ENCODE measurements at places on chromosomes 4 and X.
A peak's percentile ranks its signal among the peaks of the same experiment; 100 is the strongest.

DNA sequence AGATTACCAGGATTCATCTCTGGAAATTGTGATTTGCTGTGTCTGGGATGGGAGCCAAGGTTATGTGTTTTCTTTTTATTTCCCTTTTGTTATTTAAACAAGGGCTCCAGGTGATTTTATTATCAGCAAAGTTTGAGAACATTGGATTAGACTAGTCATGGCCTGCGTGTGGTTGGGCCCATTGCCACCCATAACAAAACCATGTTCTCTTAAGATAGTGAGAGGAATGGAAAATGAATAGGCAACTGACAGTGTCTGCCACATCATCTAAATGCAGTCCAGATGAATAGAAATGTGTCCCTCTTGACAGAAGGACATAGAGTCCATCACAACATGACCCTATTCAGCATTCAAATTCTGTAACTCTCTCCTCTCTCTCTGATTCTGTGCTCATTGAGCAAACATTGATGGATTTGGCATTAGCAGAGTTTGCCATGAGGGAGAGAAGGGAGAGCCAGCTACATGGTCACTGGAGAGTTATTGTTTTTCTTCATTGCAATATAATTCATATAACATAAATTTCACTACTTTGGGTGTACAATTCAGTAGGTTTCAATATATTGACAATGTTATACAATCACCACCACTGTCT is 11.7 kb downstream of the XK start:
- peak; percentile 20 for DNase-seq

- DNase-seq: no peak
Measured at GRCh38 chrX:110132450-110133114, 129.7 kb downstream of the TMEM164 start.

GRCh38 chr4:6180841-6181631 is 19.3 kb downstream of the JAKMIP1 start:
- DNase-seq: no peak

- DNase-seq: peak; percentile 3
Measured at GRCh38 chr4:85127653-85128052, 161.2 kb upstream of the WDFY3 start.

GRCh38 chrX:131359611-131360010 is 70.5 kb upstream of the IGSF1 start:
- no peak for DNase-seq

DNA sequence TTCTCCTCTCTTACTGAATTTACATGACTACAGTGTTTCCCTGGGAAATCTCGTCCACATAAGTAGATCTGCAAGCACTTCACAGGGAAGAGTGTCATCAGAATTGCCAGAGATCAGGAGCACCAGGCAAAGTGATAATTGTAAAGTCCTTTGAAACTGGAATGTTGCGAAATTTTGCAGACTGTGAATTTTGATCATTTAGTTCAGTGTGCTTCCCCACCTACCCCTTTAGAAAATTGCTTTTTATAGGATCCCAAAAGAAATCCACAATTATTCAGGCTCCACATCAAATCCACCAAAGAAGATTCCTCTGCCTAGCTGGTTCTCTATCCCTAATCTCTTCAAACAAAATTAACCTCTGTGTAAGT is 10.2 kb downstream of the PTCHD1 start:
- no peak for DNase-seq

DNA sequence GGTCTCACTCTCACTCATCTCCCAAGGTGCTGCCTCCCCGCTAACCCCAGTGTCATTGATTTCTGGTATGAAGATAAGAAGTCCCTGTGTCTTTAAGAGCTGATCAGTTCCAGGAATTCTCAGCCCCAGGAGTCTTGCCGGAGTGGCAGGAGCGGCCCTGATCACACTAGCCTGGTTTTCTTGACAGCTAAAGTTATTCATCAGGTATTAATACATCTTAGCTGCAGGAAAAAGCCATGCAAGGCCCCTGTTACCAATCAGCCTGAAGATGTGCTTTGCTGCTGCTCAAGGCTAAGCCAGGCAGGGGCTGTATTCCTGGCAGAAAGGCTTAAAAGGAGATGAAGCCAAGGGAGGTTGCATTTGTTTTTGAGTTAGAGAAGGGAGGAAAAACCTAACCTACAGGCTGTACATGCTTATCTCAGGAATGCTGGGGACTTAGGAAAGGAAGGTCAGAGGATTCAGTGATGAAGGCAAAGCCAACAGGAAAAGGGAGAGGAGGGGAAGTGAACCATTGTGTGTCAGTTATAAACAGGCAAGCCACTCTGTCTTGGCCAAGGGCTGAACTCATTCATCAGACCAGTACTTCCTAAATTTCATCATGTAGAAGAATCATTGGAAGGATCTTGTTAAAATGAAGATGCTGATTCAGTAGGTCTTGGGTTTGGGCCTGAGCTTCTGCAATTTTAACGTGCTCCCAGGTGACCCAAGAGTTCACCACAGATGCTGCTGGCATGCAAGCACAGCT is 8.6 kb downstream of the SRPX start:
- peak; percentile 29 for DNase-seq

GRCh38 chrX:48521353-48522243 is at the start of gene EBP:
EBP (plus strand) TSS chrX:48521808; CDS start chrX:48523772, 1,964 bp downstream.
- DNase-seq: peak; percentile 68

- DNase-seq: no peak
Measured at GRCh38 chr4:70927502-70928137, 25.5 kb downstream of the MOB1B start.

DNA sequence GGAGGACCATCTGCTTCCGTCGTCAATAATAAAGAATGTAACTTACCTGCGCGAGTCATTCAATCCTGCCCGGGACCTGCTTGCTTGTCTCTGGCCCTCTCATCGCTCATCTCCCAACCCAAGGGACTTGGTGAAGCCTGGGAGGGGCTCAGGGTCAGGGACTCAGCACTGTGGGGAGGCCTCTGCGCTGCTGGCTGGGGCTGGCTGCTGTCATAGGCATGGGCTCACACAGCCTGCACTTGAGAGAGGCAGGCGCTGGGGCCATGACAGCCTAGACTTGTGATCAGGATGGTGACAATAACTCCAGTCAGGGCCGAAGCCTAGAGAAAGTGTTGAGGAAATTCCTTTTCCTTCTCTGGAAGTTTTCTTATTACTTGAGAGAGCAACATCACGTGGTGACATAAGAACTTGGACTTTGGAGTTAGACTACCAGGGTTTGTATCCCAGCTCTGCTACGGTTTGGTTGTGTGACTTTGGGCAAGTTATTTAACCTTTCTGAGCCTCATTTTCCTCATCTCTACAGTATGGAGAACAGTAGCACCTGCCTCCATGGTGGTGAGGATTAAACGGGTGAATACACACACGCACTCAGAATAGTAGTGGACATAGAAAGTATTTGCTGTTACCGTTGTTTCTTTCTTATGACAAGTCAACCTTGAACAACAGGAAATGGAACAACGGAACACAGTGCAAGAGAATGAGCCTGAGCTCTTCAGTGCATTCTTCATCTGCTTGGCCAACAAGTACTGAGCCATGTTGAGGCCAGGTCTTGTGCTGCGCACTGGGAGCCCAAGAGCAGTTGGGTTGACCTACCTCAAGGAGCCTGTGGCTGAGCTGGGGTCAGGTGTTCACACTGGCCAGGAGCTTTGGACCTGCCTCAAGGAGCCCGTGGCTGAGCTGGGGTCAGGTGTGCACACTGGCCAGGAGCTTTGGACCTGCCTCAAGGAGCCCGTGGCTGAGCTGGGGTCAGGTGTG is 60.5 kb downstream of the TBC1D14 start:
- DNase-seq: no peak

DNA sequence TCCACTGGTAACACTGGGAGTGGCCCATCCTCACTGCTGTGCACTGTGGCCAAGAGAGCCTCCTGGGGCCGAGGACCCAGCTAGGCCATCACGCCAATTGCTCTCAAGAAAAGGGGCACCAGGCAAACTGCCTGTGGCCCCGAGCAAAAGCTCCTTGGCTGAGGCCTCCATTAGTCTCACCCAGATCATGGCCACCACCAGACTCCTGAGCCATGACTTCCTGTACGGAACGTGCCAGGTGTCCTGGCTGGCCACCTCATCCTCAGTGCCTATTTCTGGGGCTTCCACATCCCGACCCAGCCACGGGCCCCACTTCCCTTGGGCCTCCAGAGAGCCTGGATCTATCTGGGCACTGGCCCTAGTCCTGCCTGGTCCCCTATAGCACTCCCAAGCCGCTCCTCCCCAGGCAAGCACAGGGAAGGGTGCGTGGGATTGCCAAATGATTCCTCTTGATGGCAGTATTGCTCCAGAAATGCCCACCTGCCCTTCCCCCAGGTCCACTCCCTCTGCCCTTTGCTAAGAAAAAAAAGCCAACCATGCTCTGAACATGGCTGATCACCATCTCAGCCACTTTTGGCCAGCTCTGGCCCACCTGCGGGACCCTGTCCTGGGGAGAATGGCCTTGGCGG is 212.6 kb upstream of the AGTR2 start:
- DNase-seq: no peak

- DNase-seq: no peak
Measured at GRCh38 chrX:70354716-70355115, 64.8 kb downstream of the KIF4A start.

DNA sequence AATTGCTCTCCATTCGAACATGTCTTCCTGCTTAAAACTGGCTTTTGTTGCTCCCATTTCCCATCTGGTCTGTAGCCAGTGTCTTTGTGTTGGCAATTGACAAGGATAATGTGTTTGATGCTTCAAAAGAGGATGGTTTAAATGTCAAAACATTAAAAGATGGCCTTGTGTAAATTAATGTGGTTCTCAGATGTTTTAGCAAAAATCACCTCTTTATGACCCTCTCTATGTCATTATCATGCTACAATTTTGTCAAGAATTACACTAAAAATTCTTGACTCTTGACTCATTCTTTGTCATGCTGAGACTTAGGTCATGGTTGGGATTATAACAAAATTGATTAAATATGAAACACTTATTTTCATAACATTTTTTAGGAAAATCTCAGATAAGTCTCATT is 47.4 kb downstream of the TMEM131L start:
- DNase-seq: no peak

GRCh38 chr4:25811374-25811690 is 51.5 kb downstream of the SEL1L3 start:
- peak; percentile 86 for DNase-seq

DNA sequence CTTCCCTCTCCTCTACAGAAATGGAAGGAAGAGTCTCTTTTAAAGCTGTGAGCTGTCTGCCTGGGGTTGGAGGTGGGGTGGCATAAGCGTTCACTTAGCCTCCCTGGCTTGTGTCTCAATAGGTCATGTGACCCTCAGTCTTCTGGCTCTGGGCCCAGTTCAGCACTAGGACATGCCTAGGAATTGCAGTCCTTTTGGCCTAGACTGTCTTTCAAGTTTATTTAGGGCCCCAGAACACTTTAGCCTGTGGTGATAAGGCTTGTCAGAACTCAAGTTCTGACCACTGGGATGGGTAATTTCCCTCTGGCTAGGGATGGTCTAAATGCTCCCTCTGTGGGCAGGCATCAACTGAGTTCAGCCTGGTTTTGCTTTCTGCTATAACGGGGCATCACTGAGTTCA is 34.3 kb upstream of the ARMCX4 start:
- DNase-seq: no peak

GRCh38 chr4:4321951-4322688 is 32.1 kb downstream of the ZBTB49 start:
- DNase-seq: no peak

DNA sequence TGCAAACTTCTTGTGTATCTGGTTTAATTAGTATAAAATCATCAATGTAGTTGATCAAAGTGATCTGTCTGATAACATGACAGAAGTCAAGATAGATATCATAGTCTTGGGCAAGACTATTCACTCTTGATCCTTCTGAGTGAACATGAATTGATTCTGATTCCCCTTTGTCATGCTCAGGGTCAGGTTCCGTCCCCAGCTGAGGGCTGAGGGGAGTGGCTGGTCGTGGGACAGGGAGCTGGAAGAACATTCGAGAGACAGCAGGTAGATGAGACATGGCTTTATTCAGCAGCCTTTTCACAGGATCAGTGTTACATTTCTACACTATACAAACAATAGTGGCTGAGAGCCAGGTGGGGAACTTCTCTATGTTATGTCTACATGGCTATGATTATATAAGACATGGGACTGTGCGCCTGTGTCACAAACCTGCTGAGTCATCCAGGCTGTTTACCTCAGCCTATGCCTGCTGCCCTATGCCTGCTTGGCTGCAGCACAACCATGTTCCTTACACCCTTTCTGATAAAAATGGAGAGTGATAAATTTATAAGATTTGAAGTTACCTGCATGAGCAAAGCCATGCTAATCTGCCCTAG is 586.9 kb upstream of the NR3C2 start:
- DNase-seq: no peak

DNA sequence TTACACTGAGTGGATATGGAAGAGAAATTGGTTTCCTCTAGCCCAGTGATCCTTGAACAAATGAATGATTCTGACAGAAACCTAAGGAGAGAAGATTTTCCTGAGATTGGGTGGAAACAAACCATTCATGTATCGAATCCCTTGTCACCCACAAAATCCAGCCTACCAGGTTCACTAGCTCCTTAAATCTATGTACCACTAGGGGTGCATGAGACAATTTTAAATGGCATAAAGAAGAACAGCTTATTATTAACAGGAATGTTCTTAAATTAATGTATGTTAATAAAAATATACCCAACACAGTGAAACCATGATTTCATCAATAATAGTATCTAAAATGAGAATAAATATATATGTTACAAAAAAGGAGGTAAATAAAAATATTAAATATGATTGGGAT is 118.4 kb upstream of the LNX1 start:
- no peak for DNase-seq

DNA sequence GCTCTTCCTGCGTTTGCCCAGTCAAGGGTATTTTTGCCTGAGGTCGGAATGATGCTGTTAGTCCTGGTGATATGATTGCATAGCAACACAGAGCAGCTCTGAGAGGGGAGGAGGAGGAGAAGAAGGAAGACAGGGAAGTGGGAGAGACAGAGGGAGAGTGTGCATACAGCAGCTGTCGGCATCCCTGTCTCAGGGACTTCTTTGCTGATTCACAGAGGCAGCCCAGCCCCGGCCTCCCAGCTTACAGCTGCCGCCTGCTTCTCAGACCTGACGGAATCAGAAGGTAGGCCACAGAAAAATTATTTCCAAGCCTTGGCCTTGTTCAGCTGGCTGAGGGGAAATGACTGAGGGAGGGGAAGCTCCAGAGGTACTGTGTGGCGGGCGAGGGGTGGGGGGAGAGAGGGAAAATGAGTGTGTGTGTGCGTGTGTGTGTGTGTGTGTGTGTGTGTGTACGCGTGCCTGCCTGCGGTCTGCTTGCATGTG is 319 bp downstream of the DRP2 start:
- DNase-seq: peak; percentile 64

DNA sequence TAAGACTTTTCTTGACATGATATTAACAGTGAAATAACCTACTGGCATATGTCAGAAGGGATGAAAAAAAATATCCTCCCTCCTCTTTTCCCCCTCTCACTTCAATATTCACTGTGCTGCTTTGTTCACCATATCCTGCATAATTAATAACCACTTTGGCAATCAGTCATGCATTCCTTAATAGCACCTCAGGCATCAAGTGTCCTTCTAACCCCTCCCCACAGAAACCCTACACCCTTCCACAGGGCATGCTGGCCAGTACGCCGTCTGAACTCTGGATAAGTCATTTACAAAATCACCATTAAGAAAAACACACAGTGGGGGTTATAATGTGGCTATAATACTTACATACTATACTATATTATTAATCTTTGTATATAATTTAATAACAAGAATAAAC is 165.9 kb downstream of the PDGFC start:
- DNase-seq: peak; percentile 53

GRCh38 chr4:145619639-145619996 is 433 bp downstream of the MMAA start:
- peak; percentile 47 for DNase-seq

- DNase-seq: no peak
Measured at GRCh38 chr4:86099348-86099747, 260.5 kb downstream of the MAPK10 start.
